ENCODE measurements at places on chromosomes 6 and 20.

DNA sequence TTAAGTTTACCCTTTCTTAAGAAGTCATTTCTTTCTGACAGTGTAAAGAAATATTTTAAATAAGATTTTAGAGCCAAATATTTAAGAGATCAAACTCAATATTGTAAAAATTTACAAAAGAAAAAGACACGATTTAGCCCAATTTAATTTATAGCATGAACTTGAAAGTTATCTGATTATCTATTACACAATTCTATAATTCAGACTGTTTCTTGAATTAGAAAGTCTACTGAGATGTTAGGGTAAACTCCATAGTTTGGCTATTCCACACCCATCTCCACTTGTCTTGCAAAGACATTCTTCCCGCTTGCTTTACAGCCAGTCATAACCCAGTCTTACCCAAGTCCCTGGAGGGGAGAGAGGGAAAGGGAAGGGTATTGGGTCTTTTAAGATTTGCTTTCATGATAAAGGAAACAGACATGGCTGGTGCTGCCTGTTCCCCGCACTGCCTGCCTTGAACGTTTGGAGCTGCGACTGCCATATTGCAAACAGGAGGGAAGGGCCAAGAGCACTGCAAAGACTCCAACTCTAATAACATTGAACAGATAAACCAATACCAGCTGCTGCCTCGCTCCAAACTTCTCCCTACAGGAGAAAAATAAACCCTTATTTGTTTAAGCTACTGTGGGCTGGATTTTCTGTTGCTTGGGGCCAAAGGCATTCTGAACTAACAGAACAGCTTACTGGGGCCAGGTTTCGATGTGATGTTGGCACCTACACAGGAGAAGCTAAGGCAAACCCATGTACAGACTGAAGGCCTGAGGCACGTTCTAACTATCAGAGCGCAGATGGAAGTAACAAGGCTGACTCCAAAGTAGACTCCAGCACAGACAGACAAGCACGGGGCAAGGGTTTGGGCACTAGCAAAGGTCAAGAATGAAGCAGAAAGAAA, 552.3 kb upstream of the JARID2 start:
- DNase-seq, result no peak

DNA sequence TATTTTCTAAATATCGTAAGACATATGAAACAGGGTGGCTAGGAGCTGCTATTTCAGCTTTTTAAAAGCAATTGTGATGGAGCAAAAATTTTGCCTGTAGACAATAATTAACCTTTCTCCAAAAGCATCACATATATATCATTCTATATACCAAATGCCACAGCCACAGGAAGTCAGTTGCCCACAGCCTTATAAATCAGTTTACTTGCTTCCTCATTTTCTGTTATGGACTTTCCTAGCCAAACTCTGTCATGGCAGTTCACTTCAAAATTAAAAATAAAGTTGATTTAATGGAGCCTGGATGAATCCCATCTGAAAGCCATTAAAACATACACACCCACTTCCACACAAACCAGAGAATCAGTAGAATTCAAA, 93.4 kb upstream of the NHSL1 start:
- DNase-seq, result no peak

DNA sequence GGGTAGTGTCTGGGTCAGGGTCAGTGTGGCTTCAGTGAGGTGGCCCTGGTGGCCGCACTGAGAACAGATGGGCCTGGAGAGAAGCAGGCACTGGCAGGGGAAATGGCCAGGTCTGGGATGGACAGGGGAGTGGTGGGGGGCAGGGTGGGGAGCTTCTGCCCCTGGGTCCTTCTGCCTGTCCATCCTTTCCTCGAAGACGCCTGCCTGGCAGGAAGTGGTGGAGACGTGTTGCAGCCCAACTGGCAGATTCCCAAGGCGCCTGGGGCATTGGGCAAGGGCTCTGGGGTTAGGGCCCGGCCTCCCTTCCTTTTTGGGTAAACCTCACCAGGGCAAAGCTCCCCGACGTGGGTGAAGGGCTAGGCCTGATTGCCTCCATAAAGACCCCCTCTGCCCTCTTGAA, 10.4 kb downstream of the SRC start:
- no peak for DNase-seq

GRCh38 chr6:33967265-33967767, 163.5 kb upstream of the MLN start:
- DNase-seq, result no peak

DNA sequence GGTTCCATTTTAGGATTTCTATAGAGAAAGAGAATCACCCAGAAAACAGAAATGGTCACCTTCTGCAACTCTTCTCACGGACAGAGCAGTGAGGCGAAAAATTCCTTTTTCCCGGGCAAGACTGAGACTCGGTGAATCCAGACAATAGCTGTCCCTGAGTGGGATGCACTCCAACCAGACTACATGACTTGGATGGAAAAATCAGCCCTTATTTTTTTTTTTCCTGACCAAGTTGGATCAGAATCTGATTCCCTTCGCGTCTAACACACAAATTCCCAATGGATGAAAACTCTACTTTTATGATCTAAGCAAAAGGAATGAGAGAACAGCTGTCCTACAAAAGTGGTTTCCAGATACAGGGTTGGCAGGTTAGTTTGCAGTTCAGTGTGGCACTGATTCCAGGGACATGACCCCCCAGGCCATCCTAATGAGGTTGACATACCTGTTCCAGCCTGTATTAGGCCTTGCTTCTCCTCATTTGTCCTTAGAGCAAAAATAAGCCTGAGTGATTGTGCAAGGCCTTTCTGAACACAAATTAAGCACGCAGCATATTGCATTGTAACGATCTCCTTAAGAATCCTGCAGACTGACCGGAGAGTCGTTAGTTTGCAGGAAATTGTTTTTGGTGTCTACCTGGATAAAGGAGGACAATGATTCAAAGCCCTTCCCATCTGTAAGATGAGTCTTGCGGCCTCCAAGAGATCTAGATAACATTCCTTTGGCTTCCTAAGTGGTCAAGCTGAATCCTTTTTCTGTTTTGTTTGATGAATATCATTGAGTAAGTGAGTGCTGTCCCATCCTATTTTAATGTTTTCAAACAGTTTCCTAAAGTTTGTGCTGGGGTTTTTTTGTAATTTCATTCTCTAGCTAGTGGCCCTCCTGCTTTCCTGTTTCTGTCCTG, 1.5 kb upstream of the NEDD9 start:
- no peak for DNase-seq
